NCI-H774 (cell line): ENCODE measurements at places on chromosomes 4 and X.
A peak's percentile ranks its signal among the peaks of the same experiment; 100 is the strongest.

DNA sequence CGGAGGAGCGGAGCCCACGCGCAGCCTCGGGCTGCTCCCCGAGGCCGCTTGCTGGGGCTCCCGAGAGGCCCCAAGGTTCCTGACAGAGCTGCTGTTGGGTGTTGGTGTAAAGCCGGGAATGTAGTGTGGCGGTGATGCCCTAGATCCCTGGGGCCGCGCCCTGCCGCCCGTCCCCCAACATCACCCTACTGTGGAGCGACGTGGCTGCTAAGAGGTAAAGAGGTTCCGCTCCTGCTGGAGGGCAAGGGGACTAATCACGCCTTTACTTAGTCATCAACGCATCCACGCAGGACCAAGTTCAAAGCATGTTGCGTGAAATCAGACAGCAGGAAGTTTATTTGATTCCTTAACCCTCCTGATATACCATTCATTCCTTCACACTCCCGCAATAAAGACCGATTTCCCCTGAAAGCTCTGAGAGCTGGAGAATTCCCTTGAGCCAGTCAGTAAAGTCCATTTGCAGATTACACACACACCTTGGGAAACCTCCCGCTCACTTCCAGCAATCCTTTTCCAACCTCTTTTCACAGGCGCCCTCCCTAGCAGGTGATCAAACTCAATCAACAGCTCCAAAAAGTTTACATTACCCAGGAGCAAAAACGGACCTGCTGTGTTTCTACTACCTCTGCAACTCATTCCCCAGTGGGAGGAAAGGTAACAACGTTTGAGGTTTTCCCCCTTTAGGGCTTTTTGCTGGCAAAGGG, 579 bp upstream of the GABRA2 start:
- peak; percentile 10 for DNase-seq

GRCh38 chr4:41207291-41207831, 7.0 kb downstream of the APBB2 start:
- no peak for DNase-seq

- no peak for DNase-seq
Measured at GRCh38 chr4:7647600-7648543, 213.1 kb upstream of the PSAPL1 start.

- DNase-seq, result no peak
Measured at GRCh38 chrX:22526339-22526738, 253.6 kb downstream of the CBLL2 start.

- no peak for DNase-seq
Measured at GRCh38 chr4:176187624-176188023, 7.8 kb downstream of the SPATA4 start.

DNA sequence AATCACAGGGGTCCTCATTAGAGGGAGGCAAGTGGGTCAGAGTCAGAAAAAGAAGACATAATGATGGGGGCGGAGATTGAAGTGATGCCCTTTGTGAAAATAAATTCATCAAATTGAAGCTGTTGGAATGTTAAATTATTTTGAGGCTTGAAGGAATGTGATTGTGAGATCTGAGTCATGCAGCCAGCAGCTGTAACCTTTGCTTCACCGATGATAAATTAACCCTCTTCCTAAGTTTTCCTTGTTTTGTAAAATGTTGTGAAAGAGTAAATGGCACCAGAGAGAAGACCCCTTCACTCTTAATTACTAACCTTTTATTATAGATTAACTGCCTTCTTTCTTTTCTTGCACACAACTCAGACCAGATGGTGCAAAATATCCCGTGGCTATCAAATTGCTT, 47.7 kb upstream of the FAM9A start:
- DNase-seq, result no peak
